ENCODE measurements at places on chromosomes 2 and 18.

GRCh38 chr2:7430869-7431641, 513.8 kb downstream of the RNF144A start:
- DNase-seq, result peak; percentile 58

DNA sequence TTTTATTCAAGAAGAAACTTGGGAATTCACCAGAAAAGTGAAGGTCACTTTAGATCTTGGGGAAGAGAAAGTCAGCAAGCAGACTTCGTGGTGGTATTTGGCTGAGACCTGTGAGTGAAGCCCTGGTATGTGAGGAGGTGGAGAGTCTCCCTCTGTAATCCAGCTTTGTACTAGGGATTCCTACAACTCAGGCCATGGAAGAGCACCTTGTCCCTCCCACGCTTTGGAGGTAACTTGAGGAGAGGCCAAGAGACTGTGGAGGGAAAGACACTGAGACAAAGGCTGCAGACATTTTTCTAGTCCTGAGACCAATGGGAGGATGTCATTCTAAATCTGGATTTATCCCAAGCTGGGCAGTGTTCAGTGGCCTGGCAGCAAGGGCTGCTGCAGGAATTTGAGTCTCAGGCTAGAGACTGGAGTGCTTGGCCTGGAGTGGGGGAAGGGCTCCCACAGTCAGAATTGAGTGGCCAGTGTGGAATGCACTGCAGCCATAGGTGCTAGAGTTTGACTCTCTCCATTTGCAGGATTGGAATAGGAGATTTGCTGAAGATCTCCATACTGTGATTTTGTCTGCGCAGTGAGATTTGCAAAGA, 219.0 kb downstream of the ACTR3 start:
- no peak for DNase-seq

DNA sequence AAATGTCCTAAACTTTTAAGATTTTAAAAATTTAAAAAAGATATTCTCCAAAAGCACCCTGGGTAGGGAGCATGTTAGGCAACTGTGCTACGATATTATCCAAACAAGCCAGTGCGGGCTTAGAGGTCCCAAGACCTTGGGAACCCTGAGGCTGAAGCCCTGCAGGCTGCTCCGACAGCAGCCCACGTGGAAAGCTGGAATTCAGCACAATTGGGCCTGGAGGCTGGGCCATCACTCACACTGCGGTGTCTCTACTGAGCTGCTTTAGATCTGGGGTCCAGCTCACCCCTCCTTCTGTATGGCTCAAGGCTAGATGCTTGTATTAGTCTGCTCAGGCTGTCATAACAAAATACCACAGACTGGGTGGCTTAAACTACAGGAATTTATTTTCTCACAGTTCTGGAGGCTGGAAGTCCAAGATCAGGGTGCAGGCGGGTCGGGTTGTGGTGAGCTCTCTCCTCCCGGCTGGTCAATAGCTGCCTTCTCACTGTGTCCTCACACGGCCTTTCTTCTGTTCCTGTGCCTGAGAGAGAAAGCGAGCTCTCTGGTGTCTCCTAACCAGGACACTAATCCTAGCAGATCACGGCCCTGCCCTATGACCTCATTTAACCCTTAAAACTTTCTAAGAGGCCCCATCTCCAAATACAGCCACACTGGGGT, 42.5 kb downstream of the DPYSL5 start:
- no peak for DNase-seq

DNA sequence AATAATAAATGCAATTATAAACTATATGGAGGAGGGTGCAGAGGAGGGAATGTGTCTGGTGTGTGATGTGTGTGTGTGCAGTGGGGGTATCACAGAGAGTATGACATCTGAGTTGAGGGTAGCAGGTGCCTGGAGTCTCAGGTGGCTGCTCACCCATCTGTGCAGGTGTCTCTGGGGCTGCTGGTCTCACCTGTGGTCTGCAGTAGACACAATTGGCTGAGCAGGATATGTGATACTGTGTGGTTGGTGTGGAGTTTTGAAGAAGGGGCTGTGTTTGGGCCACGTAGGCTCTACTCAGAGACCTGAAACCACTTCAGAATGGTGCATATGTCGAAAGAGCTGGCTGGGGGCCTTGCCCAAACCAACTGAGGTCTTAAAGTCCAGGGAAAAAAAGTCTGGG, 17.0 kb downstream of the FABP1 start:
- no peak for DNase-seq

GRCh38 chr2:95314964-95315611, 17.9 kb downstream of the KCNIP3 start:
- DNase-seq, result no peak
